ENCODE measurements at places on chromosomes 1 and 21.

- no peak for DNase-seq
Measured at GRCh38 chr1:42973286-42973685, 14.6 kb upstream of the SLC2A1 start.

- no peak for DNase-seq
Measured at GRCh38 chr1:40404670-40405462, 31.3 kb downstream of the SMAP2 start.

- DNase-seq, result no peak
Measured at GRCh38 chr1:111992476-111992875, 3.0 kb upstream of the KCND3 start.

DNA sequence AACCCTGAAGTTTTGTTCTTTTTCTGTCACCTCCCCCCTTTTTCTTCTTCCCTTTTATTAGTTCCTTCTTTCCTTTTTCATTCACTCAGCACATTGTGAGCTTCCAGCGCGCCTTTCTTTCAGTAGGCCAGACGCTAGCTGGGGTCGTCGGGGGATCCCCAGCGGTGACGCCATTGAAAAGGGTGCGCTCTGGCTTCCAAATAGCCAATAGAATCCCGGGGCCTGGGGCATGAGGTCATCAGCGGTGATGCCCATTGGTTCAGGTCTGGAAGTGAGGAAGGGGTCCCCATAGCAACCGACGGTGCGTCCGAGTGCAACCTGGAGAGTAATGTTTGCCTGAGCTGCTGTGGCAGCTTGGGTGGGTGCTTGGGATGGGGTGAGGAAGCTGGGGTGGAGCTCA, 6.9 kb upstream of the EFNA3 start:
- DNase-seq, result no peak

GRCh38 chr1:224368409-224368808, 11.7 kb downstream of the CNIH4 start:
- DNase-seq, result no peak

DNA sequence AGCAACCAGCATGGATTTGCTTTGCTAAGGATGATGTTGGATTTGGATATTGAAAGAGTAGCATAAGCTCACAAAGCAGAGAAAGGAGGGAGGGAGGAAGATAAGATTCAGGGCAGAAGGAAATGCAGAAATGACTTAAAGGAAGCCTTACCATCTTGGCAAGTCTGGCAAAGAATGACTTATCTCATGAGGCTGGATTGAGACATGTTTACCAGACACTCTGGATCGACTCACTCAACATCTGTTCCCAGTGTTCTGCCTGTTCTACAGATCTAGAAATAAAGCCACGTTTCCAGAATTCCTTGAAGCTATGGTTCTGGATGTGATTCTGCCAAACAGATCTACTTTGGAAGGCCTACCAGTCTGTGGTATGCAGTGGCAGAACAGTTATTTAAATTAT, 38.8 kb upstream of the CTBS start:
- no peak for DNase-seq

DNA sequence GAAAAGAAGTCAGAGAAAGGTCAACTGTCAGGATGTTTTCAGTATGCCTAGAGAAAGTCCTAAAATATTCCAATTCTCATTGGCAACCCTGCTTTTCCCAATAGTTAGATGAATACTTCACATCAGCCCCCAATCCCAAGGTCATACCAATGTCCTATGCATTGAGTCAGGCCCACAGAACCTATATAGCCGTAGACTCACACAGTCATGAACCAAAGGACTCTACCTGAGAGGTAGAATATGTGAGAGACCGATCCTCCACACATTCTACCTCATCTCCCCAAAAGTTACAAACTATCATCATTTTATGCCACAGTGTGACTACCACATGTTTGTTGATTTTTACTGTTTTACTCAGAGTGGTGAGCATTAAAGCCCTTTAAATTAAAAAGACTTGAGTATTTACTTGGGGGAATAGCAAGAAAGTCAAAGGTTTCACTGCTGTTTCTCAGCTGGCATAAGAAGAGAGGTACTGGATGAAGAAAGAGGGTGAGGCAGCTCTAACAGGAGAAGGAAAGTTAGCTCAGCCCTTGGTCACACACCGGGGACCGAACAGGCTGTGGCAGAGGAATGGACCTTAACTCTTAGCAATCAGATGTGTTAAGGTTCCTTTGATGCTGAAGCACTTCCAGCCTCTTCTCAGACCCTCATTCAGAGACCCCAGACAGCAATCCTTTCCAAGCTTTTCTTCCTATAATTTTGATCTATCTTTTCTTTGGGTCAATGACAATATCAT, 937 bp downstream of the CD48 start:
- no peak for DNase-seq

- DNase-seq, result no peak
Measured at GRCh38 chr21:44332383-44332782, 6.8 kb downstream of the CFAP410 start.

Data from stimulated activated CD8-positive, alpha-beta memory T cell treated with anti-CD3 and anti-CD28 coated beads, Interleukin-7, amount 100 ng/mL, for 1 hour (primary cell).